ENCODE measurements at places on chromosomes 3 and 15. TPM values are rescaled to one million over a fixed set of nuclear protein-coding genes. Genes with fewer than 3 reads are reported as not detected.
A peak's percentile ranks its signal among the peaks of the same experiment; 100 is the strongest.

DNA sequence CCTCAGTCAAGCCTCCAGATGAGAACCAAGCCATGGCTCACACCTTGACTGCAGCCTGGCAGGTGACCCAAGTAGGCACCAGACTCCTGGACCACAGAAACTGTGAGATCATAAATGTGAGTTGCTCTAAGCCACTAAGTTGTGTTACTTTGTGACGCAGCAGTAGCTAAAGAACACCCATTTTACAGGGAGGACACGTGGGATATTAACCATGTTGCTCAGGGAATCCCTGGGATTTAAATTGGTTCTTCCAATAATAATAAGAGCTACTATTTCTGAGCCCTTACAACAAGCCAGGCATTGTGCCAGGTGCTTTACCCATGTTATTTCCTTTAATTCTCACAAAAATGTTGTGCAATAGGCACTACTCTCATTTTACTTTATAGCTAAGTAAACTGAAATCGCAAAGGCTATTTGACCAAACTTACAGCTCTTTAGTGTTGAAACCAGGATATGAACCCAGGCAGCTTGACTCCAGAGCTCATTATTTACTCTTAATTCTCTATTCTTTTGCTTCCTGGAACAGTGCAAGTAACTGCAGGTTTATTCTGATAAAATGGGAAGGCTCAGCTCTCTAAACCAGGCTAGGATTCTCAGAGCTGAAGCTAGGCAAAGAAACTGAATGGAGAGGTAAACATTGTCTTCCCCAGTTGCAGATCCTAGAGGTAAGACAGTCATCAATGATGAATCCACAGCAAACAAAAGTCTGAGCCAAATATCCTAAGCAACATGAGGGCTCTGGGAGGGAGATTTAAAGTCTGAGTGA lies 294.4 kb downstream of the KBTBD8 start:
- DNase-seq = no peak

GRCh38 chr3:55965776-55966175 lies 478.7 kb upstream of the WNT5A start:
- no peak for DNase-seq

DNA sequence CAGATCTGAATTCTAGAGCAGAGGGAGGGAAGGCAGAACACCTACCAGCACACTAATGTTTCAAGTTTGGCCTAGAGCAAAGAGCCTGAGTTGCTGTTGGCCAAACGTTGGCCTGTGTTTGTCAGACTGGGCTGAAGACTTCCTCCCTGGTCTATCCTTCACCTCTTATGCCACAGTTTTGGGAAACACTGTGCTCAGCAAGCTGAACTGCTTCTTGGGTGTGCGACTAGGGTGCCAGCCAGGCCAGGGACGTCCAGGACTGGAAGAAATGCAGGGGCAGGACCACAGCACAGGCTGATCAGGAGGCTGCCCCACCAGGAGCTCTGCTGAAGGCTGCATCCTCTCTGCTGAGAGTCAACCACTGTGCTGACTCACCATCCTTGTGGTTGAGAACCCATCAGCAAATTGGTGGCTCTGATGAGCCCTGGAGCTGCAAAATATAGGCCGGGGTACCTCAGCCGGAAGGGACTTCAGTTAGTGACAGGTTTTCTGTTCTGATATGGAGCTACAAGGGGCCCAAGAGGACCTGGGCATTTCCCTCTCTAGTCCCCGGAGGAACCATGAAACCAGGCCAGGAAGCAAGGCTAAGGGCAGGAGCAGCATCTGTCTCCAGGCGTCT lies 131.6 kb upstream of the RASGRP1 start:
- DNase-seq = peak; percentile 55

- DNase-seq = no peak
Measured at GRCh38 chr15:39589193-39589814, 8.4 kb downstream of the THBS1 start.

- no peak for DNase-seq
Measured at GRCh38 chr3:15932348-15933300, 134.8 kb upstream of the ANKRD28 start.

DNA sequence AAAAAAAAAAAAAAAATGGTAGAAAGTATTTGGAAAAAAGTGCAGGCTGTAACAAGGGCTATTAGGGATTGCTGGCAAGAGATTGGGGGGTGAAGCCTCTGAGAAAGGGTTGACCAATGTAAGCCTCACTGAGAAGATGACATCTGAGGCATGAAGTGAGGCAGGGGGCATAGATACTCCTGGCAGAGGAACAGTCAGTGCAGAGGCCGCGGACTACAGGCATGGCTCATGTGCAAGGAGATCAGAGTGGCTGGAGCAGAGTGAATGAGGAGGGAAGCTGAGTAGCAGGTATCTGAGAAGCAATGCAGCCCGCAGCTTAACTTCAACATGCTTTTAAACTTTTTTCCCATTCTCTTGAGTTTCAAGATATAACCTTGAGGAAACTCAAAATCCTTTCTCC lies 5.4 kb downstream of the FBXL22 start:
- DNase-seq = no peak

GRCh38 chr3:72903004-72903403 lies 15.2 kb downstream of the GXYLT2 start:
- no peak for DNase-seq

ROPN1 gene
- not detected for total RNA-seq

CDCP1 gene
- 3.8 TPM for total RNA-seq

DNA sequence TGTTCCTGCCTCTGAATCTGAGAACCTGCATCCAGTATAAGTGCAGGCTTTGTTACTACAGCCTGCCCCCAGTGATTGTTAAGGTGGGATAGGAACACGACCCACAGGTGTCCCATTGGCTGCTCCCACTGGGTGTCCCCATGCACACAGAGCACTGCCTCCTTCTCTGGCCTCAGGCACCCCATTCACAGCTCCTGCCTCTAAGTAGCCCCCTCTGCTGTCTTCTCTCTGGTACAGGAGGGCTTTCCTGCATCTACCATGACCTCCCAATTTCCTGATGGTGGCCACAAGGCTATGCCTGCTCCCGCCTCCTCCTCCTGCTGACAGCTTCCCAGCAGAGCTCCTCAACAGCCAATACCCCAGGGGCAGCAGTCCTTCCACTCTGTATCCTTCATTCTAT lies 238.6 kb upstream of the TMC3 start:
- DNase-seq = no peak
